ENCODE measurements at places on chromosomes 7 and 10.
A peak's percentile ranks its signal among the peaks of the same experiment; 100 is the strongest.

DNA sequence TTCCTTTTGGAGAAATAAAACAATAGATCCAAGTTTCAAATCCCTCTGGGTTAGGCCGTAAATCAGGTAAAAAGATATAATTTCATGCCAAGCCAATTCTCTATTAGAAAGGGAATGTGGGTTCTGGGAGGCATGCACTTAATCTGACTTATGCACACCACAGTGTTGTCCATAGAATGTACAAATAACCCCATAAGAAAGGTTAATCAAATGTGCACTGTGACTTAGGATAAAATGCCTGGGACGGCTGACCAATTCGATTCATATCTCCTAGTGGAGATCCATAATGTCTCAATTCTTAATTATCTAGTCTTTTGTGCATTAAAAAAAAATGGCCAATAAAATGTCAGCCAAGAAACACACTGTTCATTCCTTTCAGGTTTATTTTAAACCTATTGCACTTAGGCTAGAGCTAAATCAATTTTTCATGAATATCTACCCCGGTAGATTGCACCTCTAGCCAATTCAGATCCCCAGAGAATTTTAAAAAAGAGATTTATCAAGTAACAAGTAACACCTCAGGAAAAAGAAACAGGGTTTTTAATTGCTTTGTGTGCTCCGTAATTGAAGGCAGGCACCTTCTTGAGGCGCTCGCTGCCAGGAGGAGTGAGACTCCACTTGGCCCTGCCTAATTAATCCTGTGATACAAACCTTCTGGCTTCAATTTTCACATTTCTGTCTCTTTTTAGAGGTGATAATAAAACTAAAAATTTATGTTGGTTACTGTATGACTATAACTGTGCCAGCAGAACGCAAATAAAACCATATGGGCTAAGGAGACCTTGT is 265.1 kb downstream of the ETV1 start:
- no peak for DNase-seq

- no peak for DNase-seq
These were observed 71.3 kb downstream of the KCND2 start for GRCh38 chr7:120344276-120344675.

DNA sequence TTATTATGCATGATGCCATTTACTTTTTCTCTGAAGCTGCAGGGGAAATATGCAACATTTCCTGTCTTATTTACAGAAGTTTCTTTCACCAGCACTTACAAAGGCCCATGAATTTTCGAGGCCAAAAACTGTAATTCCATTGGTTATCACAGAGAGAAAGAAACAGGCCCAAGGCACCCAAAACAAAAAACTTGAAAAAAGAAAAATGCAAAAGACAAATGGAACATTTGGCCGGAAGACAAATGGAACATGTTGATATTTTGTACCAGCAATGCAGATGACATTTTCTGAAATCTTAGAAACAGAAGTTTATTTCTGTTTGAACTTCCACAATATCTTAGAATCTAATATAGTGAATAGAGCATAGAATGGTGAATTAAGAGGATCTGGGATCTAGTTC is 56.3 kb upstream of the PNLIP start:
- DNase-seq, result no peak

GRCh38 chr7:110507369-110507768 is 583.6 kb upstream of the LRRN3 start:
- no peak for DNase-seq

DNA sequence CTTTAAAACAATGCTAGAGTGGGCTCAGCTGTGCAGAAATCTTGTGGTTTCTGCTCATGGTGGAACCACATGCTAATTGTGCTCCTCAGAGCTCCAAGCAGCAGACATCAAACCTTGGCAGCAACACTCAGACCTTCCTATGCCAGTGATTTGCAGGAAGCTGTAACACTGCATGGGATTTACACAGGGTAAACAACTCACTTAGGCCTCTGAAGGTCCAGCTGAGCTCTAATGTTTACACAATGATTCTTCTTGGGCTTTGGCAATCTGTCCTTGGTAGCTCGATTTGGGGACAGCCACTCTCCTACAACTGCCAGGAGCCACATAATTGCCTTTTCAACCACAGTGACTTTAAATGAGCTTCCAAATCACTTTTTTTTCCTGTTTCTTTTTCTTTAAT is 97.7 kb upstream of the PDLIM1 start:
- peak; percentile 17 for DNase-seq

- DNase-seq, result peak; percentile 90
These were observed 42.5 kb downstream of the PPP1R3C start for GRCh38 chr10:91590142-91590903.

DNA sequence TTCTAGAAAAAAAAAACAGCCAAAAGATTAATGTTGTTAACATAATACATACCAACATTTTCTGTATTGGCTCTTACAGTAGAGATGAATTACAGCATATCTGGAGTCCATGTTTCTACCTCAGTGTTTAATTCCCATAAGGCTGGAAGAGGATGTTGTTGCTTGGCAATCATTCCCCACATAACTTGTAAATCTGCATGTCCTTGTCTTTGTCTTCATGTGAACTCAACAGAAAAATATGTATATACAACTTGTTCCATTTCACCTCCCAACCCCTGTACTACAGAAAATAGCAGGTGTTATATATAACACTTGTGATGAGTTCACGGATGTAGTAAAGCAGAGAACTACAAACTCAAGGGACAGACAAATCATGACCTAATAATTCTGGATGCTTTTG is 160.9 kb upstream of the SEMA3C start:
- peak; percentile 1 for DNase-seq

- DNase-seq, result peak; percentile 43
These were observed 30.7 kb upstream of the INPP5A start for GRCh38 chr10:132506711-132507408.

DNA sequence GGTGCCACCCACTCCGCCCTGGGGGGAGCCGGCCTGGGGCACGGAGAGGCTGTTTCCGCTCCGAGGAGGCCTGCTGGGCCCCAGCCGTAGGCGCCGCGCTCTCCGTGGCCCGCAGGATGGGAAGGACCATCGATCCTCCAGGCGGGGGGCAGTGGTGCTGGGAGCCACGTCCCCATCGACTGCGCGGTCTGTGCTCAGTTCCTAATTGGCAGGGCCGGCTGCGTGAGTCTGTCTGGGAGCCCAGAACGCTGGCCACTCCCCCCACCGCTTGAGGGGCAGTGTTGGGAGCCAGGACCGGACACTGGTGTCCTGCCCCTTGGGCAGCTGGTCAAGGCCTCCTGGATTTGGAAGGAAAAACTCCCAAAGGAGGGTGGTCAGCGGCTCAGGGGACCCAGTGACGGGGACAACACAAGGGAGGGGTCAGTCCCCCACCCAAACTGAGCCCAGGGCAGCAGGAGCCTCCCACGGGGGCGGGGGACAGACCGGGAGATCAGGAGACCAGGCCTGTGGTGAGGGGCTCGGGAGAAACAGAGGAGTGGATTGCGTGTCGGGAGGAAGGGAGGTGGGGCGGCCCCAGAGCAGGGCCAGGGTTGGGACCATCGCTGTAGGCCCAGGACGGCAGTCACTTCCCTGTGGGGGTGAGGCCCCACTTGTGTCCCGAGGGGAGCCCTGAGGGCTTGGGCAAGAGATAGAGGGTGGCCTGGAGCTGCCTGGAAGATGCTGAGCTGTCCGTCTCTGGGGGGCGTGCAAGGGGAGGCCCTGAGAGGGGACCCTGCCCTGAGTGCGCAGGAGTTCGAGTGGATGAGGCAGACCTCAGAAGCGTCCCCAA is 89.0 kb downstream of the UNCX start:
- no peak for DNase-seq

- no peak for DNase-seq
These were observed 22.2 kb upstream of the SH2B2 start for GRCh38 chr7:102264367-102264891.

DNA sequence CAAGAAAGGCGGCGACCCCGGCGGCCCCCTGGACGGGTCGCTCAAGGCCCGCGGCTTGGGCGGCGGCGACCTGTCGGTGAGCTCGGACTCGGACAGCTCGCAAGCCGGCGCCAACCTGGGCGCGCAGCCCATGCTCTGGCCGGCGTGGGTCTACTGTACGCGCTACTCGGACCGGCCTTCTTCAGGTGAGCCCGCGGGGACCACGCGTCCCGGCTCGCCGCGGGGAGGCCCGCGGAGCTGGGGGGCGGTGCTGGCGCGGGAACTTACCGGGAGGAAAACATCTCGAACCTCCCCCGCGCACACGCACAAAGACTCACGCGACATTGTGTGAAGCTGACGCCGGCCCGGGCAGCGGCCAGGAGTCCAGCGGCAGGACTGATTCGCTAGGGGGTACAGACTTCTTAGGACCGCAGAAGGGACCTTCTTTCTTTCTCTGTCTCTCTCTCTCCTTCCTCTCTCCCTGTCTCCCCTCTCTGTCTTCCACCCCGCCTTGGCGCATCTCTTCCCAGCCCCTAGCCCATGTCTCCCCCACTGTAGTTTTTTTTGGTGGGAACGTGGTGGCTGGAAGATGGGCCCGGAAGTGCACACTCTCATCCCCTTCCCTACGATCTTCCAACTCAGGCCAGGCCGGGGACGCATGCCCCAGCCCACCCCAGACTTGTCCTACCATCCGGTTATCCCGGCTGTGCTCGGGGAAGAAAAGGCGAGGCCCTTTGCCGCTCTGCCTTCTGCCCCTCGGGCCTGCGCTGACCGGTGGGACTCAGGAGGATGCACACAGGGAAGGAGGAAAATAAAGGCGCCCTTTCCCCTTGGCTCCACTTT is 1.2 kb downstream of the EN2 start:
- DNase-seq, result no peak

DNA sequence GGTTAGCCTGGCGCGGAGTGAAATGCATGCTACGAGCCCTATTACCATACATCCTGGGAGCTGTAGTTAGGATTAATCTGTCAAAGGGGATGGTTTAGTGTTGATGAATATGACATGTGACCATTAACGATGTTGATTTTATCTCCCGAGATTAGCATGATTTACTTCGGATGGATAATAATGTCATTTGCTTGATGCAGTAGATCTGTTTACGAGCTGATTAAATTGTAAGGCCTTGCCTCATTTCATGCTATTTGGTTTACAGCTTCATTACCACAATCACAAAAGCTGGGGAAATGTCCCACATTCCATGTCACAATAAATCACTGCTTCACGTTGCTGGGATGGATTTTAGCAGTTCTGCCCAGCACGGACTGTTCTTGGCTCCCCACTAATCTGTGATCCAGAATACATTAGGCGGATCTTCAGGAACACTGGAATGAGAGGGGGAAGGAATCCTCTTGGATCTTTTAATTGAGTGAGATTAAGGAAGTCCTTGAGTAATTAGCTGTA is 22.3 kb downstream of the ZNF503 start:
- no peak for DNase-seq

DNA sequence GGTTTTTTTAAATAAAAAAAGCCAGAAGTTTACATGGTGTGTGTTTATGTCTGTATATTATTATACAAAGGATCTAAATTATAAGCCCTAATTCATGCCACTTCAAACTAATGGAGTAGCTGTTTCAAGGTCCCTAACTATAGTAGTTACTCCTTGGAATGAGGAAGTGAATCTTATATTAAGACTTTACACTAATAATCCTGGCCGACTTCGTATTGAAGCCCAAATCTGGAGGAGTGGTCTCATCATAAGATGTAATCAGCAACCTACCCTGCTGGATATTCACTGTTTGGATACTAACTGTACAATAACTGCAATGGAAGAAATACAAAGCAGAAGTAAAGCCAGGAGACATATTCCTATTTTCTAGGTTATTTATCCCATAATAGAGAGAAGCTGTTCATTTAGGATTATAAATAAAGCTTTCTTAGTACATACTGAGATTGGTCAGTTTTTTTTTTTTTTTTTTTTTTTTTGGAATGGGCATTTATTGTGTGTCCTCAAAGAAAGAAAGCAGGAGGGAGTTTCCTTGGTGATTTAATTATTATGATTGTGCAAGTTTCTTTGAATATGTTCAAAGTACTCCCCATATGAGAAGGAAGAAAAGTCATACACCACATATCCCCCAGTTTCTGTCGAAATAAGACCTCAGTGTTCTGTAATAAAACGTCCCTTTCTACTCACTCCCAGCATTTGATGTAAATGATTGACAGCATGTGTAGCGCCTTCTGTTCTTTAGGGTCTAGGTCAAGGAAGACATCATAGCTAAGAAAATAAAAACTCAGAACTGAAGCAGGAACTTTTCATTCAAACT is 397.8 kb downstream of the EXOC4 start:
- DNase-seq, result no peak

- peak; percentile 43 for DNase-seq
These were observed 22.2 kb downstream of the ENTPD7 start for GRCh38 chr10:99681553-99681952.

- no peak for DNase-seq
These were observed 351.3 kb upstream of the BMPER start for GRCh38 chr7:33554046-33554445.

GRCh38 chr7:151722533-151722932 is 154.4 kb downstream of the PRKAG2 start:
- no peak for DNase-seq

GRCh38 chr7:30859202-30859939 is 52.3 kb upstream of the AQP1 start:
- no peak for DNase-seq

DNA sequence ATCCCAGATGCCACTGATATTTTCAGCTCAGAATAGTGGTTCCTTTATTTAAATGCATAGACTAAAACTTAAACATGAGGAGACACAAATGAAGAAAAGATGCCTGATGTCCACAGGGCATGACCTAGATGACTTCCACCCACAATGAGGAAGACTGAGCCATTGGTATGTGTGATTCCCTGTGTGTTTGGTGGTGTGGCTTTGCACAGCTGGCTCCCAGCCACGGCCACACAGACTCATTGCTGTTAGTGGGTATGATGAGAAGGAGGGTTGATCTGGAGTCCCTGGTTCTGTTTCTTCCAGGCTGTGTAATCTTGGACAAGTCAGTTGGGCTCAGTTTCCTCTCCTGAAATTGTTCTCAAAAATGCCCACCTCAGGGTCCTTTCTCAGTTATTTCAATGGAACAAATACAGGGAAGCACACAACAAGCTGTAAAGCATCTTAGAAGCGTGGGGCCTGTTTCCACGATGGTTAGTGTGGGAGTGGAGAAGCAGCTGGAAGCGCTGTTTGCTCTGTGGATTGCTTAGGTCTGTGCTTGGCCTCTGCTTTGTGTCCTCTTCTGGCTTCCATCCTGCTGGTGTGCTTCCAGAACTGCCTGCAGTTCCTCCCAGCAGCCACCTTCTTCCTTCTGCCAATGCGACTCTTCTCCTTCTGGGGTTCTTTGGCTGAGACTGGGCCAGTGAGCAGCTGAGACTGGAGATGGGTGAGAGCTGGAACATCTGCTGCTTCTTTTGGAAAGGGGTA is 303.7 kb downstream of the BMPER start:
- DNase-seq, result no peak

DNA sequence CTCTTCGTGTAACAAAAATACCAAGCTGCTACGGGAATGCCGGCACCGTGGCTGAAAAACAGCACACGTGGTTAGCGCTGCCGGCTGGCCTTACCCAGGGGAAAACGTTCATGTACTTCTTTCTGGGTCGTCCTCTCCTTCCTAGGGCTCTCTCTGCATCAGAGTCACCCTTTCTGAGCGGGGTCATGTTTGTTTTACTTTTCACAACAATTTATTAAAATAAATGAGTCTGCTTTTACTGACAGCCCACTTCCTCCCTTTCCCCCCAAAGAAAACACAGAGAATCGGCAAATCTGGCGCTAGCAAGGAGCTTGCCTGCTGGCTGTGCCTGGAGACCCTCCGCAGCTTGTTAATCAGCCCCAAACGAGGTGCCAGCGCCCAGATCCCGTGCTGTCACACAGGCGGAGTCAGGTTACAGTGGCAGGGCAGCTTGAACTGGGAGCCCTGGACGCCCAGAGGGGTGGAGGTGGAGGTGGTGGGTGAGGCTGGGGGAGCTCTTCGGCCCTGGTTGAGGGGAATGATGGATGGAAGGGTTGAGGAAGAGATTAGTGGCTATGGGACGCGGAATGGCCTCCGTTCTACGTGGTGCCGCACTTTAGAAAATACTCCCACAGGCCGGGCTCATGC is 162.2 kb upstream of the TNS3 start:
- peak; percentile 39 for DNase-seq

GRCh38 chr7:27139334-27140125 is 4.0 kb downstream of the HOXA5 start:
- peak; percentile 40 for DNase-seq
